ENCODE measurements at places on chromosomes 2 and 18. TPM values are rescaled to one million over a fixed set of nuclear protein-coding genes. Genes with fewer than 3 reads are reported as not detected.

ELOA2 gene
- not detected for polyA plus RNA-seq

TTR gene
- polyA plus RNA-seq, result not detected

DSC3 gene
- polyA plus RNA-seq, result 0.10 TPM

PRSS56 gene
- polyA plus RNA-seq, result not detected

Data from neural cell (in vitro differentiated cells).